ENCODE measurements at places on chromosomes 7 and 10.

DNA sequence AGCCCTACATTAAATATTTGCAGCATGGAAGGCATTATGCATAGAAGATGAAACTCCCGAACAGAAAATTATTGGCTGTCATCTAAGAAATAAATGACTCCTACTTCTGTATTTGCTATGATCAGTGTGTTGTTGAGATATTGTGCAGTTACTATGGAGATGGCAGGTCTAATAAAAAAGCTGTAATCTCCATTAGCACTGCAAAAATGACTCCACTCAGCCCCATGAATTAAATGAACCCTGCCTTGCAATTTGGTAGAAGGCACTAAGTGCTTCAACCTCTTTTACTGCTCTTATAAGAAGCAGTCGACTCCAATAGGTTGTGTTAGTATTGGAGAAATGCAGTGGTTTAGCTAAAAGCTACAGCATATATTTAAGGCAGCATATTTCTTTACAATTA is 290.0 kb upstream of the PHYHIPL start:
- no peak for DNase-seq

- DNase-seq: no peak
These were observed 60.5 kb downstream of the GTF2IRD1 start for GRCh38 chr7:74514131-74514591.

- DNase-seq: no peak
These were observed 19.4 kb downstream of the NOBOX start for GRCh38 chr7:144384071-144384470.

DNA sequence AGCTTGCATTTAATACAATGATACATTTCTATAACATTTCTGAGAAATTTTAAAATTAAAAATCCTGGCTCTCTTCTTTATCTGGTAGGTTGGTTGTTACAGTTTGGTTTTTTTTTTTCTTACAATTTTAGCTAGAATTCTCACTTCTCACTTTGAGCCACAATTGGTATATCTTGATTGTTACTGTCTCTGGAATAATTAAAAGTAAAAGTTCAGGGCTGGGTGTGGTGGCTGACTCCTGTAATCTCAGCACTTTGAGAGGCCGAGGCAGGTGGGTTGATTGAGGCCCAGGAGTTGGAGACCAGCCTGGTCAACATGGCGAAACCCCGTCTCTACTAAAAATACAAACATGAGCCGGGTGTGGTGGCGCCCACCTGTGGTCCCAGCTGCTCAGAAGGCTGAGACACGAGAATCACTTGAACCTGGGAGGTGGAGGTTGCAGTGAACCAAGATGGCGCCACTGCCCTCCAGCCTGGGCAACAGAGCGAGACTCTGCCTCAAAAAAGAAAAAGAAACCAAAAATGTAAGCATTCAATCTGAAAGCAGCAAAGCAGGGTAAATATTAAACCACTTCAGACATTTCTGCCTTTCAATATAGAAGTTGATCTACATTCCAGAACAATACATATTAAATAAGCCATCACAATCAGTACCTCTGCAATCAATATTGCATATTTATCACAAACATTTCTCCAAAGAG is 88.6 kb upstream of the PFKP start:
- DNase-seq: no peak
